Stimulated activated CD4-positive, alpha-beta T cell treated with anti-CD3 and anti-CD28 coated beads, TNF-alpha, amount 100 ng/mL, for 4 hours (primary cell): ENCODE measurements at places on chromosomes 5 and 9.

- DNase-seq, result no peak
Observed at GRCh38 chr5:137639645-137640044, 96.2 kb downstream of the KLHL3 start.

DNA sequence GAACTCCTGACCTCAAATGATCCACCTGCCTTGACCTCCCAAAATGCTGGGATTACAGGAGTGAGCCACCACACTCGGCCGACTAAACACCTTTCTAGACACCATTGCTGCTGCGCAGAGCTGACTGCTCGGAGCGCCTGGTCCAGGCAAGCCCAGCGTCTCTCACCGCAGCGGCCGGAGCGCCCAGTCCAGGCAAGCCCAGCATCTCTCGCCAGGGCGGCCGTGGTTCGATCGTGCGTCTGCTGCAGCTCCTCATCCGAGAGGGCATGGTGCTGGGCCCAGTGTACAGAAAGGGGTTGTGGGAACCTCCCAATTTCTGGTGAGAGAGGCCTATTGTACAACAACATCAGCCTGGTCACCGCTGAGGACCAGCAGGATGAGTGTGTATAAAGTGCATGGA, 109.5 kb upstream of the RAPGEF1 start:
- no peak for DNase-seq

GRCh38 chr9:113640418-113640817, 176.9 kb downstream of the RGS3 start:
- DNase-seq, result no peak

- no peak for DNase-seq
Observed at GRCh38 chr9:19119246-19119645, 8.0 kb downstream of the PLIN2 start.

GRCh38 chr9:80175286-80176150, 603.8 kb downstream of the TLE4 start:
- no peak for DNase-seq

DNA sequence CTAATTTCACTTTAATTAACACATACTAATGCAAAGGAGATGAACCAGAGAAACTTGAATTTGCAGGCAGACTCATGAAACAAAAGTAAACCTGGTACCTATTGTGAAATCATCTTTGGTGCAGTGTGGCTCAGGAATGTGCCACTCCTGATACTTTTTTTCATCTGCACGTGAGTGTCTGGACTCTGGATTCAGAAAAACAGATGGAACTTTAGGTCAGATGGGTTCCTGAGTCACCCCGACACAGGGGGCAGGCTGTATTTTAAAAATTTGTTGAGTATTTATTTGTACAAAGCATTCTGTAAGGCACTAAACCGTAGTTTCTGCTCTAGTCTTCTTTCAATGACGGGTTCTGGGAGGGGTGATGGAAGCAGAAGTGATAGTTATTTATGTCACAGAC, 52.2 kb upstream of the TUT7 start:
- DNase-seq, result no peak

GRCh38 chr5:136724161-136724560, 358.8 kb upstream of the TRPC7 start:
- DNase-seq, result no peak

DNA sequence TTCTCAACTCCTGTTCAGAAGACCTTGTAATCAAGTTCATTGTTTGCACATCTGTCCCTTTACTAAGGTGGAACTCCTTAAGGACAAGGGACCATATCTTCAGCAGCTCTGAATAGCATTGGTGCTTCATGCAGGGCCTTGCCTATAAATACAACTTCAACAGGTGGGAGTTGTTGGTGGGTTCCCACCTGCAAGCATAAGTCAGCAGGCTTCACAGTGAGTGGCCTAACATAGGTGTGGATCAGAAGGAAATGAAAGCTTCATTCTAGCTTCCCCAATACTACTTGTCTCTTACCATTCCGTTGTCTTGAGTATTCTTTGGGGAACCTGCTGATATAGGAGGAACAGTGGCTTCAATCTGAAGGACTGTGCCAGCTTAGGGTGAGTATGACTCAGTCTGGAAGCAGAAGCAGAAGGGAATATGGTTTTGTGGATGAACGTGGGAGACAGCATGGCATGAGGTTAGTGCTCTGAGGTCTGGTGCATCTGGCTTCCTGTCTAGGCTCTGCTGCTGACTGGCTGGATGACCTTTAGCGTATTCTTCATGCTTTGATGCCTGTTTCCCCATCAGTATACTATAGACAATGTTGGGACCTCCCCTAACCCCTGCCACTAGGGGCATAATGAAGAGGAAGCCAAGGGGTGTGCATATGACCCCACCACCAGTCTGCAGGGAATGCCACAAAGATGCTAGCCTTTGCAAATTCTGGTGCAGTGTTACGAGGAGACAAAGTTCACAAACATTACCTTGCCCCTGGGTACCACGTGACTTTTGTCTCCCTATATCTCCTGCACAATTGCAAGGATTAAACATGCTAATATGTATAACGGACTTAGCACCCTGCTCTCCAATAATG, 192.3 kb downstream of the PALM2AKAP2 start:
- no peak for DNase-seq

GRCh38 chr5:139689631-139690063, 41.5 kb downstream of the CXXC5 start:
- no peak for DNase-seq

DNA sequence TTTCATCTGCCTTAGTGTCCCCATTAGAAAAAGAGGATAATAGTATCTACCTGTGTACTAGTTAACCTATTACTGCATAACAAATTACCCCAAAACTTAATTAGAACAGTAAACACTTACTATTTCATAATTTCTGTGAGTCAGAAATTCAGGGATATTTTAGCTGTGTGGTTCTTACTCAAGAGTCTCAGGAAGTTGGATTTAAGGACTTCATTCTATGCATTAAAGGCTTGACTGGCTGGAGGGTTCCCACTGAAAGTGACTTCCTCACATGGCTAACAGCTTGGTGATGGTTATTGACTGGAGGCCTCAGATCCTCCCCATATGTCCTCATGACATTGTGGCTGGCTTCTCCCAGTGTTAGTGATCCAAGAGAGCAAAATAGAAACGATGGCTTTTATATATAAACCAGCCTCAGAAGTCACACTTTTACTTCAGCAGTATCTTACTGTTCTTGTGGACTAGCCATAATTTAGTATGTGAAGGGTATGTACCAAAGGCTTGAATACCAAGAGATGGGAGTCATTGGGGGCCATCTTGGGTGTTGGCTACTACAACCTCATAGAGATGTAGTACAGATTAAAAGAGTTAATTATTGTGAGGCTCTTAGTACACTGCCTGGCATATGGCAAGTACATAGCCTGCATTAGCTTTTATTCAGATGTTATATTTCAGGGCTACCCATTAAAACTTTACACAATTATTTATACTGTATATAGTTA, 9.9 kb downstream of the RAD23B start:
- DNase-seq, result no peak

- no peak for DNase-seq
Observed at GRCh38 chr9:14021871-14022525, 291.9 kb downstream of the NFIB start.

DNA sequence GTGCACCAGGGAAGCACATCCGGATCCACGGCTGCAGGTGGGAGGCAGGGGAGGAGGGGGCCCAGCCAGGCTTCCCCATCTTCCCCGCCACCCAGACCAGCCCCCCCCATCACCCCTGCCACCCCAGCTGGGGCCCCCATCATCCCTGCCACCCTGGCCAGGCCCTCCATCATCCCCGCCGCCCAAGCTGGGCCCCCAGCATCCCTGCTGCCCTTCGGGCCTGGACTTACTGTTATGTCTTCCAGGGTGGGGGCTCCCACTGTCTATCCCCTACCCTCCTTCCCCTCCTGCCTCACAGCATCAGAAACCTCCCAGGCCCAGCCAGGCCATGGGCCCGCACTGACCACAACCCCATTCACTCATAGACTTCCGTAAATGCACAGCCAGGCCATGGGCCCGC, 27.5 kb downstream of the SLC6A18 start:
- DNase-seq, result no peak

- no peak for DNase-seq
Observed at GRCh38 chr9:83538172-83538889, at the start of gene FRMD3. FRMD3 (minus strand) TSS chr9:83538401; CDS start chr9:83538231, 170 bp downstream.

DNA sequence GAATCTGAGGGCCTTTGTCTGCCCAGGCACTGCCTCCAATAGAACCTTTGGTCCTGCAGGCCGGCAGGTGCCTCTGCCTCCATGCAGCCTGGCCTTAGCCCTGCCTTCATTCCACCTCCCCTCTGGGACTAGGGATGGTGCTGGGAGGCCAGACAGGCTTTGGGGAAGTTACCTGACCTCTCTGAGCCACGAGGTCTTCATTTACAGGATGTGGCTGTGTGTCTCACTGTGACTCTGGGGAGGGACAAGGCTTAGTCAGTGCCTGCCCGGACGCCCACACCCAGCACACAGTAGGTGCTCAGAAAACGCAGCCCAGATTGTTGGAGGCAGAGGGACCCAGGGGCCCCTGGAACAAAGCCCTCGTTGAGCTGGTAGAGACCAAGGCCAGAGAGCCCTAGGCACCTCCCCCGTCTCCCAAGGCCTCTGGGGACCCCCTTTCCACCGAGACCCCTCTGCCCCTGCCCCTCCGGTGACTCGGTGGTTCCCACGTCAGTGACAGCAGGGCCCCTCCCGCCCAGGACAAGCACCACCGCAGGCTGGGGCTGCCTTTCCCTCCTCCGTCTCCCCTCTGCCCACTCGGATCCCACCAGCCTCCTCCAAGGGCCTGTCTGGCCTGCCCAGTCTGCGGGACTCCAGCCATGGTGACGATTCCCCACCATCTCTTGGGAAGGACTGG, 46.9 kb upstream of the EGFL7 start:
- DNase-seq, result no peak

- DNase-seq, result no peak
Observed at GRCh38 chr5:81657386-81657785, 93.5 kb downstream of the SSBP2 start.

DNA sequence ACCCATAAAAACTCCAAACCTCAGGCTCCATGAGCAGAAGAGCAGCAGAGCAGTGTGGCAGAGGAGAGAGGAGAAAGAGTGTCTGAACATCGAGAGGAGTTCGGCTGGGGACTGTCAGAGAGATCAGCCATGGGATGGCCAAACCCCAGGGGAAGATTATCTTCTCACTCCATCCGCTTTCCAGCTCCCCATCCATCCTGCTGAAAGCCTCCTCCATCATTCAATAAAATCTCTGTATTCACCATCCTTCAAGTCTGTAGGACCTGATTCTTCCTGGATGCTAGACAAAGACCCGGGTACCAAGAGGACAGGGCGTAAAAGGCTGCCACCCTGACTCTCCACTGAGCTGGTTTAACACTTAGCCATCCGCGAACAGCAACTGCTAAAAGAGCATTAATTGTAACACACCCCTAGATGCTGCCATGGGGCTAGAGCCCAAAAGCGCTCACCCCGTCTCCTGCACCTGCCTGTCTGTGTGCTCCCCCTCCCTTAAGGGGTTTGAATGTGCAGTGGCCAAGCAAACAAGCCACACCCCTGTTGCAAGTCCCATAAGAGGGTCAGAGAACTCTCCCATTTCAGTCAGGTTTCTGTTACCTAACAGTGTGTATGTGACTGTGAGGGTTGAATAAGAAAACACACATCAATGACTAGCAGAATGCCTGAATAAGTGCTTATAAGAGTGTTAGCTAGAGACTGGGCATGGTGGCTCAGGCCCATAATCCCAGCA, 13.9 kb upstream of the SELENOP start:
- DNase-seq, result no peak
